GM06990 (cell line): ENCODE measurements at places on chromosomes 5 and 9.
A peak's percentile ranks its signal among the peaks of the same experiment; 100 is the strongest.

DNA sequence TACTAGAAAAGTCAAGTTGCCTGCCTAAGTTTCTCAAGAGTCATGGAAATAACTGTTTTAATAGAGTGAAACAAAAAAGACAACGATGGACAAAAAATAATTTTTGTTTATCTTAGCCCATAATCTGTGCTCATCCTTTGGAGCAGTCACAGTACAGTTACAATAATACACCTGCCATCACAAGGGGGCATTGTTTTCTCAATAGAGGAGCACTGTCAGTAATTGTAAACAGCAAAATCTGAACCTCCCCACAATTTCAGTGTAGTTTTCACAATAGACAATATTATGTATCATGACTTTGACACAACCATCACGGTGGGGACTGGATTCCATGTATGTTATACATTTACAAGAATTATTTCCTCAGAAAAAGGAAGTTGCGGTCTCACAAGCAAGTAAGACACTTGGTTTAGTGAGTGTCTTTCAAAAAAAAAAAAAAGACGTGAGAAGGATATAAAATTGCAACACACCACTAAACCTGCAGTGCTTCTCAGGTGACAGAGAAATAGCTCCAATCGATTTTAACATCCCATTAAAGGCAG, 586.3 kb downstream of the PTPRD start:
- DNase-seq, result no peak

DNA sequence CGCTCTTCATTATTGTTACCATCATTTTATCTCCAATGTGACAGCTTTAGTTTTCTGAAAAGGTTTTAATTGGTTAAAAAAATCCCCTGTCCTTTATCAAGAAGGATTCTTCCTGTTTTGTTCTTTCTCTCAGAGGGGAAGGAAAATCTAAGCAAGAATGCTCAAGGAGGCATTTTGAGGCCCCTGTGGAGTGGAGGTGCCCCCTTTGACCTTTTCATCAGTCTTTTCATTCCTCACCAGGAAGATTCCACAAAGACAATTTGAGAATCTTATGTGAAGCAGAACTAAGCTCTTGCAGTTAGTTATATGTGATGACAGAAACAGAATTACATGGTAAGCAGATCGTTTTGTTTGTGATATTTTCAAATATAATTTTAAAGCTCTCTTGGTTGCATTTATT, 489.6 kb downstream of the MAN2A1 start:
- DNase-seq, result no peak

GRCh38 chr5:55159763-55160492, at the start of gene GPX8:
GPX8 (plus strand) TSS chr5:55160171; CDS start chr5:55160193, 22 bp downstream.
- DNase-seq, result no peak

DNA sequence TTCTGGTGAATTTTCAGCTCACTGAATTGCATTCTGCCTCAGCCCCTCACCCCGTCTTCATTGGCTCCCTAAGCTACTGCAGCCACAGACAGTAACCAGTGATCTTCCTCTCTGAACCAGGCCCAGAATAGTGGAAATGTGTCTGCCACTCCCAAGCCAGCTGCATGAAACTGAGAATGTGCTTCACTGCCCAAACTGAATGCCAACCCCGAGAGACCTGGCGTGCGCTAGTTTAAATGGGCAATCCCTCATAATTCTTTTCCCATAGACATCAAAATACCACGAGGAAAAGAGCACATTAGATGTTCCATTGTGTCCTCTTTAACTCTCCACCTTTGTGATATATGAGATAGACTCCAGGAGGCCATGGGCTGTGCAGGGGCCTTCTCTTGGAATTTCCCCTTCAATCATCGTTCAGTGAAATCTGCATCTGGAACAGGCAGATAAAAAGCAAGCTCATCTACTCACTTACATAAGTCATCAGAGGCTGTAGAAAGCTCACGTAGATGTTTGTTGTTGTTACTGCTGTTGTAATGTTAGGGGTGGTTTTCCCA, 320.2 kb downstream of the NFIB start:
- no peak for DNase-seq

DNA sequence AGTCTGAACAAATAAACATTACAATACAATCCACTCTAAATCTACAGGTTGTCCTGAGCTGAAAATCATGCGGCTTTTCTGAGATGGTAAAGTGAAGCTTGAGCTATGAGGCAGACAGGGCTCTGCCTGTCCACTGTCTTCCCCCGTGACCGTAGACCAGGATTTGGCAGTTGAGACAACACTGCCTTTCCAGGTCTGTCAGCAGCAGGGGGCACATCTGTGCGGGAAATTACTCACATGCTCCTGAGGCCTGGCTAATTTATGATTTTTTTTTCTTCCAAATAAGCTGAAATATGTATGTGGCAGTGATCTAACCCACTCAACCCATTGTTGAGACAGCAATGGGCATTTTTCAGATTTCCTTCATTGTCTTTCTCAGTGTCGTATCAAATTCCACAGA, 307.9 kb downstream of the FBXL7 start:
- no peak for DNase-seq

- peak; percentile 41 for DNase-seq
Observed at GRCh38 chr9:5510360-5510931, at the start of gene PDCD1LG2. PDCD1LG2 (plus strand) TSS chr9:5510531; CDS start chr9:5522547, 12,016 bp downstream.

DNA sequence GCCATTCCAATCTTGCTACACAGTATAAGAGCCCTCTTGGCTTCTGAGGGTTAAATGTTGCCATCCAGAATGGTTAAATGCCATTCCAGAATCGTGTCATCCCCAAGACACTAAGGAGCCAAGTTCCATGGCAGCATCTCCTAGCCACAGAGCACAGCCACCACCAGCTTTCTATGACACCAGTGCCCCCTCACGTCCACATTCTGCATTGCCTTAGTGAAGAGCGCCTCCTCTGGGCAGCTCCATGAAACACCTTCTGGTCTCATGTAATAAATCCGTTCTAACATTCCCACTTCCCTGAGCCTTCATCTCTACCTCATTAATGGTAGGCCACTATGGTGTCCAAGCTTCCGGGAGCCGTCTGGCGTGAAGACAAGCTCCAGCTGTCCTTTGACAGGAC, 12.4 kb downstream of the CBY3 start:
- DNase-seq, result no peak

GRCh38 chr5:140175367-140176030, 511 bp downstream of the CYSTM1 start:
- DNase-seq, result peak; percentile 80

DNA sequence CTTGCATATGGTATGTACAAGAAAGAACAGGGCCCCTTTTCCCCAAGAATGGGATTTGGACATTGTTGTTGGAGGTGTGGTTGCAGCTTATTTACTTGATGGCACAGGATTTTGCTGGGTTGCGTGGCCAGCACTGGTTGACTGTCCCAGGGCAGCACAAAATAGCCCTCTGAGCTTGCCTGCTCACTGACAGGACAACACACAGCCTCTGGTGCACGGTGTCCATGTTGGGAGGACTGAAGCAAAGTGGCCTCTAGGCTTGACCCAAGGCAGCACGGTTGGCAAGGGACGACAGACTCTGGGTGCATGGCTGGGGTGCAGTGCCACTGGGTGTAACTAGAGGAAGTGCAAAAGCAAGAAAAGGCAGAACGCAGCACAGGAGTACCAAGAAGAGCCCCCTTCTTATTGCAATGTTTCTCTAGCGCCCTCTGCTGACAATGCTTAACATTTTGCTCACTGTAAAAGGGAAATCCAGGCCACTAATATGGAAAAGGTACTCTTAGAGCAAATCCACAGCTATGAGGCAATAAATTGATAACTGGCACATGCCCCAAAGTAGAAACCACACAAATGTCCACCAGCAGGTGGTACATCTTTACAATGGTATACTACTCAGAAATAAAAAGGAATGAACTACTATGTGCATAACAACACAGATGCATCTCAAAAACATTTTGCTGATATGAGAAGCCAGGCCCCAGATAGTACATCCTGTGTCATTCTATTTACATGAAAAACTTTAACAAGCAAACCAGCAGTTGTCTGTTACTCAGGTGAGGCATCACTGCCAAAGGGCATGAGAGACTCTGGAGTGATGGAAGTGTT, 47.4 kb upstream of the BARX1 start:
- DNase-seq, result peak; percentile 34

DNA sequence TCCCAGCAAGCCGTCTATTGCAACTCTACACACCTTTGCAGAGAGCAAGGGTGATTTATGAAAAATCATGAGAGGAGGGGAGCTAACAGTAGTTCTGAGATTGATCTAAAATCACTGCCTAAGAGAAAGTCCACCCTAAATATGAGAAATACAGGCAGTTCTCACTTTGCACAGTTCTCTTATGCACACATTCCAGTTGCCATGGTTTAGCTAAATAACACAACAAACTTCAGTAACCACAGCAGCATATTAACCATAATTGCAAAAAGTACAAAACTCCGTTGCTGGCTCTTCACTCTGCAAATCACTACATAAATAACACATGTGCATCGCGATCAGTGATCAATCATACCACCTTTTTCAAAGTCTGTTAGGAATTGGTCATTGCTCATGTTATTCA, 31.1 kb downstream of the PGGT1B start:
- DNase-seq, result no peak

GRCh38 chr9:27047136-27047535, 41.7 kb upstream of the LRRC19 start:
- no peak for DNase-seq

- DNase-seq, result peak; percentile 44
Observed at GRCh38 chr5:137997726-137998213, 35.1 kb downstream of the FAM13B start.

DNA sequence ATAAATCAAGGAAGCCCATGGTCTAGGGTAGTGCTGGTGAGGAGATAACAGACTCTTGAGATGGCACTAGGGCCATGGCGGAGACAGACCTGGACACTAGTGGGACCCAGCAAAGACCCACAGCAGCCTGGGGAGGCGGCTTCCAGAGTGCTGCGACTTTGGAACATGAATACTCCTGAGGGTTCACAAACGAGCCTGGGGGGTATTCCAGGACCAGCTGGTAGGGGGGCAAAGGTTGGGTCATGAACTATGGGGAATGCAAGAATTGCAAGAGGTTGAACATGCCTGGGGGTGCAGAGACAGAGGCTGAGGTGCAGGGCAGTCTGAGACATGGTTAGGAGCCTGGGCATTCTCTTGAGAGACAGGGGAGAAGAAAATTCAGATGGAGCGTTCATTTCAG, 43.8 kb upstream of the SPTLC1 start:
- DNase-seq, result no peak

- no peak for DNase-seq
Observed at GRCh38 chr5:56876327-56876726, 33.1 kb upstream of the SETD9 start.

GRCh38 chr9:113886026-113886369, 9.9 kb downstream of the ZNF618 start:
- no peak for DNase-seq

DNA sequence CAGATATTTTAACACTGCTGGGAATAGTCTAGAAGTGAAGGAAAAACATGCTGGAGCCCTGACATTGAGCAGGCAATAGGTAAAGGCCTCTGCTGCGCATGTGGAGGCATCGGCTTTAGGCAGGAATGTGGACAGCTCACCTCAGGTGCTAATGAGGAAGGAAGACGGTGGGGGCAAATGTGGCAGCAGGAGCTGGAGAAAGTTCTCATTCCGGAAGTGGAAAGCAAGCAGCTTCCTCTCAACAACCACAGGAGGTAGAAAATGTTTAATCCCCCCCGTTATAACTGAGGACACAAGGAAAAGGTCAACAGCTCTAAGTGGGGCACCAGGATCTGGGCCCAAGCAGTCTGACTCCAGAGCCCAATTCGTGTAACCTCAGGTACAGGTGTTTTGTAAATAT, 7.6 kb upstream of the RPS14 start:
- DNase-seq, result no peak

GRCh38 chr5:105782501-105782900, 1888.2 kb downstream of the EFNA5 start:
- DNase-seq, result no peak

DNA sequence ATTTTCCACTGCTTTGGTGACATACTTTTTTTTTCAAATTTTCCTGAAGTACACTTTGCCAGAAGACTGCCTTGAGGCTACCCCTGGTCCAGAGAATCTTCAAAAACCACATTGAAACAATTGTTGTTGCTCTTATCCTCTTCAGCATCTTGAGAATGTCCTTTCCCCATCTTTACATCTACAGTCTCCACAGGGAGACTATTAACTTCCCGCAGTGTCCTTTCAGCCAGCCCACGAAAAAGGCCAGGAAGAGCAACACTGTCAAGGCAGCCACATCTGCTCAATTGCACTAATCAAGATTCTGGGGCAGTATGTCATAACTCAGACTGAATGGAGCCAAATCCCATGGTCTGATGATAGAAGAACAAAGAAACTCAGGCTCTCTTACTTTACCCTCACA, 148.3 kb downstream of the ENC1 start:
- no peak for DNase-seq

DNA sequence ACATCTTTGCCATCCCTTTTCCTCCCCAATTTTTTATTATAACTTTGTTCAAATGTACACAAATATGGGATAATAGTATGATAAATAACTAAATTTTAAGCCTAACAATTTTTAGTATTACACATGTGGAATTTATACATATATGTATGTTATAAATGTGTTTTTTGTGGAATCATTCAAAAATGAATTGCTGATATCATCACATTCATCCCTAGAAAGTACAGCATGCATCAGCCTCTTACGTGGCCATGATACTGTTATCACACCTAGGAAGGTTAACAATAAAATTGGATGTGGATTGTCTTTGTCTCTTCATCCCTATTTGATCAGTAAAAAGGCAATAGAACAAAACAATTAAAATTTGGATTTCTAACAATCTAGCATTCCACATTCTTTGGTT, 73.7 kb upstream of the DAP start:
- DNase-seq, result no peak

DNA sequence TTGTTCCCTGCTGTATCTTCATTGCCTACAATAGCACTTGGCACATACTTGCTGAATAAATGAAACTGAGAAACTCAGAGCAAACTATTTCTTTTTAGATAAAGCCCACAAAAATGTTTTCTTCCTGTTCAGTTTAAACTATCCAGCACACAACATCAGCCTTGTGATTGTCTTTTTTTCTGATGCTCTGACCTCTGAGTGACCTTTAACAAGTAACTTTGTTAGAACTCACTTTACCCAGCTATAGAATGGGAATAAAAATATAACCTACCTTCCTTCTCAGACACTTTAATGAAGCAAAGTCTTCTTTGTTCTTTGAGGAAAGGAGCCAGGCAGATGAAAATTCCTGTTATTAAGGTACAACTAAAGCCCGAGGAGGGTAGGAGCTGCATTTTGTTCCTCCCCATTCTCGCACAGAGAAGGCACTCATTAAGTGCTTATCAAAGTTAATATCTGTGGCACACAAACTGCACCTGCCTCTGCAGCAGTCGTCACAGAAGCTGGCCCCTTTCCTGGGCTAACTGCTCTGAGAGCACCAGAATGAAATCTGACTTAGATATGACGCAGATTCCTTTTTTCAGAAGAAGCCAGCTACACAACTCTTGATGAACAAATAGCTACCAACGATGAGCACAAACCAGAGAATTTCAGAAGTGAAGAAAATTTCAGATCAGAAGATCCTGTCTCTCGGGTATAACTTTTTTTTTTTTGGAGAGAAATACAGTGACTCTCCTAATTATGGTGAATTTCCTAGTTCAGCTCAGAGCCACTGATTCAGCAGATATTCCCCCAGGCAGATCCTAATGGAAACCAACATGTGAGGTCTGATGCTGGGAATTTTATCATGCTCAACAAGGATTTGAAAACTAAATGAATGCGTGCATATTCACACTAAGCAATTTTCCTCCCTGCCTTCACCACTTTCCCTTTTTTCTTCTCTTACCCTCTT, 31.0 kb upstream of the NR3C1 start:
- DNase-seq, result peak; percentile 46

- no peak for DNase-seq
Observed at GRCh38 chr9:20152151-20152725, 363.4 kb upstream of the SLC24A2 start.

- DNase-seq, result no peak
Observed at GRCh38 chr9:94801681-94802080, 75.2 kb downstream of the AOPEP start.

- no peak for DNase-seq
Observed at GRCh38 chr5:123154886-123155445, 65.9 kb downstream of the PRDM6 start.
